ENCODE measurements at places on chromosomes 7 and 10.

DNA sequence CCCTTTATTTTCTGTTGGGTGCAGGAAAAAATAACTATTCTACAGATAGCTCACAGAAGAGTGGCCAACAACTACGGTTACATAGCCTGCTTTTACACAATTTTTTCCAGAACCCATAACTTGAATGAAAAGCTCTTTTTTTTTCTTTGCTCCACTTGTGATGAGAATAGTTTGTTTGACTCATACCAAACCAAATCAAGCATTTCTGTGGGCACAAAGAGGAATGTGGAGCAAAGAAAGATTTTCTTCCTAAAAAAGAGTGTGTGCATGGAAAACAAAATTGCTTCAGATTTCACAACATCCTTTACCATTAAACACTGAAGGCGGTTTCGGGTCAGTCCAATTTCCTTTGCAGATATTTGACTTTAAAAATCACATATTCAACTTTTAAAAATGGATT lies 54.8 kb upstream of the RAB11FIP2 start:
- peak; percentile 69 for DNase-seq

DNA sequence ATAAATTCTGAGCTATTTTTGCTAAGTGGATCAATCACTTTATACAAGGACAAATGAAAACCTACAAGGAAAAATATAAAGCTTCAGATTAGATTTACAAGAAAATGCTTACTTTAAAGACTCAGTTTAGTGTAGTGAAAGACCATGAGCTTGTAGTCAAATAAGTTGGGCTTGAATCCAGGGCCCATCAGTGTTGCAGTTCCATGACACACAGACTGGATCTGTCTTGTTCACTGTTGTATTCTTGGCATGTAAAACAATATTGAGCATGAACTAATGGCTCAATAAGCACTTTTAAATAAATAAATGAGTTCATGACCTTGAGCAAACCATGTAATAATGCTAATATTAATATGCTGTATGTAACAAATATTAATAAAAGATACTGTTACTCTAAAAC lies 164.6 kb upstream of the KCND2 start:
- no peak for DNase-seq

DNA sequence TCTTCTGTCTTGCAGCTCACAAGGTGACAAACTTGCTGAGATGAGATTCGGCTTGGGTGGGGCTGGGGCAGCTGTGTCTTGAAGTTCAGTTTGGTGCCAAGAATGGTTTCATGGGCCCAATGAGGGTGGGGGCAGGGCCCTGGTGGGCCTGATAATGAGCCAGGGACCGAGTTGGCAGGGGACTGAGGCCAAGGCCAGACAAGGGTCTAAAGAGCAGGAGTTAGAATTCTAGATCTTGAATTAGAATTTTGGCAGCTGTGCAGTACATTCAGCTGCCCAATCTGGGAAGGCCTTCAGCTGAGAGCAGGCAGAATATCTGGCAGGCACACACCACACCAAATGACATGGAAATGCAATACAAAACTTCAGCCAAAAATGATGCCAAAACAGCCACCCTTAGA lies 1.5 kb upstream of the JAZF1 start:
- no peak for DNase-seq

DNA sequence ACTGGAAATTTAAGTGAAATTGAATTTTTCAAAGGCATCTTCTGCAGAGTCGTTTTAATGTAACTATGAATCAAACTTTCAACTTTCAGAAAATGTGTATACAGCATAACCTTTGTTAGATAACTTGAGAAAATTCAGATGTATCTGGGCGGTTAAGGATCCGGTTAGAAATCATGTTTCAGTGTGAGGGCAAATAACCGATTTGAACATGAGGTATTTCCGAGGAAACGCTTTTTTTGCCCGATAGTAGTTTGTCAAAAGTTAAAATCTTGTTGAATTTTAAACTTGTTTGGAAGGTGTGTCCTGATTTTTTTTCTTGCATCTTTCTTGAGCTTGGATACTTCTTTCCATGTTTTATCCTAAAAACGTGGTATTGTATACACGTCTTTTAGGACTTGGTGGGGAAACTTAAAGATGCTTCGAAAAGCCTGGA lies 1.3 kb upstream of the BMI1 start:
- DNase-seq: no peak

DNA sequence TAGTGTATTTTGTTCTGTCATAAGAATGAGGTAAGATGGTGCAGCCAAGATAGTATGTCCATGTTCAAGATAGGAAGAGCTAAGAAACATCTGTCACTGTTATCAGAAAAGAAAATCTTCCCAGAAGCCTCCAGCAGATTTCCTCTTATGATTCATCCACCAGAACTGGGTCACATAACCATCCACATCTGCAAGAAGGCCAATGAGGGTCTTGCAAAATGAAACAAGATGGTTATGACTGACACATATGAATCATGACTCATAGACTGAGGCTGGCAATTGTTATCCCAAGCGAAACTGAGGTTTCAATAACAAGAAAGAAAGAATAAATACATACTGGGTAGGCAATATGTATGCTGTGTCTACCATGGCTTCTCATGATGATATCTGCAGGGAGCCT lies 30.3 kb downstream of the CCNJ start:
- peak; percentile 83 for DNase-seq

DNA sequence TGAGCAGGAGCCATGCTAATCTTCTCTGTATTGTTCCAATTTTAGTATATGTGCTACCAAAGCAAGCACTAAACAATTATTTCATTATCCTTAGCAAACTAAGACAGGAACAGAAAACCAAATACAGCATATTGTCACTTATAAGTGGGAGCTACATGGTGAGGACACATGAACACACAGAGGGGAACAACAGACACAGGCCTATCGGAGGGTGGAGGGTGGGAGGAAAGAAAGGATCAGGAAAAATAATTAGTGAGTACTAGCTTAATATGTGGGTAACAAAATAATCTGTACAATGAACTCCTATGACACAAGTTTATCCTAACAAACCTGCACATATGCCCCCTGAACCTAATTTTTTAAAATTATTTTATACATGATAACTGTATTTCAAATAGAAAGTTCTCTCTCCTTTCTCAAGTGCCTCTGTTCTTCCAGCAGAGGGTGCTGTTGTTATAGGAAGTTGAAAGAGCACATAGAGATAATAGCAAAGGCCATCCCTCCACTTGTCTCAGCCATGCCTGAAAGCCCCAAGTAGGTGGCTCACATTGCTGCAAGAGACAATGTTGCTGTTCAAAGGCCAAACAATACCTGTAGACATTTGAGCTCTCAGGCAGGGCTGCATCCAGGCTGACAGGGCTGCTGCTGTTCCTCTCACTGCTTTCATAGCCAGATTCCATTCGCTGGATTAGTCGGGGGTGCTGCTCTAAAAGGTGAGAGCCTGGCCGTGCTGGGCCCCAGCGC lies 33.4 kb upstream of the PPP3CB start:
- peak; percentile 83 for DNase-seq

DNA sequence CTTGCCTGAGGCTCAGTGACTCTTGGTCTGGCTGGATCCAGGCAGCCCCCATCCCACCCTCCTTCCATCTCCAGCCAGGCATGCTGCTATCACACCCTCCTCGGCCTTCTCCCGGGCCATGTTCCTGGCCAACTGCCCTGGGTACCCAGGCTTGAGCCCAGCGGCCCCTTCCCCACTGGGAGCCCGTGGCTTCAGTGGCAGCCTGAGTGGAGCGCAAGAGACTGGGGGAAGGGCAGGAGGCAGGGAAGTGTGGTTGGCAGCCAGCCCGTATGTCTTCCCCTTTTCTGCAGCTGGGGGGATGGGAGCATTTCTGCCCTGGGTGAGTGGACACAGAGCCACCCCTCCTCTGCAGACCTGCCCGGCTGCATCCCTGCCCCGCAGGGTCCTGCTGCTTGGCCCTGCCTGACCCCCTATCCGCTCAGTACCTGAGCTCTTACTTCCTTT lies 148.5 kb downstream of the ARHGAP22 start:
- DNase-seq: peak; percentile 40

DNA sequence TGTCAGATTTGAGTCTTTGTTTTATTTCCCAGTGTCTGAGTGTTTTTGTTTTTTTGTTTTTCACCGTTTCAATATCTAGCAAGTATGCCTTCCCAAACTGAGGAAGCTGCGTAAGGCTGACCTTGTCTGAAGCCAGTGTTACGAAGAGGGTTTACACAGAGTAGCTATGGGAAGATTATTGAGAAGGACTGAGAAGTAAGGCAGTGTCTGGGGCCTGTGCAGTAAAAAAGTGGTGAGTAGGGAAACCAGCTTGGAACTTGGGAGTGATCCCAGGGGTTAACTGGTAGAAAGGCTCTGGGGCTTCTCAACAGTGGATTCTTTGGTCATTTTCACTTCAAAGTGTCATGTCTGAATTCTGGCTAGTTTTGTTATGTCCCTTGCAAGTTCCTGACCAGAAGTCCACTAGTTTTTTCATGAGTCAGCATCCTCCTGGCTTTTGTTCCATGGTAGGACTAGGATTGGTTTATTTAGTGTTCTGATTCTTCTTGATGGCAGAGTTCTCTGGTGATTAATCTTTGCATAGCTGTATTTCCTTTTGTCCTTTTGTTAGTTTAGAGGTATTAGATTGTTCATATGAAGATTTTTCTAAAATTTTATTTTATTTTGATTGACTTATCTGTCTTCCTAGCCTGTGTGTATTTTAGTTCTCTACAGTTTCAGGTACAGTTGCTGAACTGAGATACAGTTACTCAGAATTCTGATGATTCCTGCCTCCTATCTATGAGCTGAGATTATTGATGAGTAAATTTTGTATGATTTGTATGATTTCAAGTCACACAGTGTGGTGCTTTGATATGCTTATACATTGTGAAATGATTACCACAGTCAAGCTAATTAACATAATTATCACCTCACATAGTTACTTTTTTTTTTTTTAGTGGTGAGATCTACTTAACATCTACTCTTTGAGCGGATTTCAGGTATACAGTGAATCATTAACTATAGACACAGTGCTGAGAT lies 19.0 kb downstream of the GARS1 start:
- DNase-seq: peak; percentile 39

- no peak for DNase-seq
These were observed 166.0 kb downstream of the RNF216 start for GRCh38 chr7:5615190-5616070.

GRCh38 chr10:122471531-122472177 lies 10.3 kb downstream of the HTRA1 start:
- peak; percentile 71 for DNase-seq

- no peak for DNase-seq
These were observed 323.5 kb downstream of the PTPRN2 start for GRCh38 chr7:158263964-158264748.

All from EH (cell line).